ENCODE measurements at places on chromosomes 4 and X.

DNA sequence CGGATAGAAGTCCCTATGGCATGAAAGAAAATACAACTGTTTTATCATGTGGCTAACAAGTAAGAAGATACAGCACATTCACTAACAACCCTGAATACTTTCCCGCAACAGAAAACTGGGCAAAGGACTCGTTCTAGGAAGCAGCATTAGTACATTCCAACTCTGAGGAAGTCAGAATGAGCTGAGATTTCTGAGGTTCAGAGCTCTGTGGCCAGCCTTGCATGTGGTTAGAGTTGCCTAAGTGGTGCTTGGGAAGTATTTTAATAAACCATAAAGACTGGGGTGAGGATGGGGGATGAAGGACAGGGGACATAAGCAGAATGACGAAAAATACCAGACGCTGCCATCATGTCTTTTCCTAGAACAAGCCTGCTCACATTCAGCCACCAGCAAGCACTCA, 82.2 kb downstream of the EFHC2 start:
- no peak for DNase-seq

DNA sequence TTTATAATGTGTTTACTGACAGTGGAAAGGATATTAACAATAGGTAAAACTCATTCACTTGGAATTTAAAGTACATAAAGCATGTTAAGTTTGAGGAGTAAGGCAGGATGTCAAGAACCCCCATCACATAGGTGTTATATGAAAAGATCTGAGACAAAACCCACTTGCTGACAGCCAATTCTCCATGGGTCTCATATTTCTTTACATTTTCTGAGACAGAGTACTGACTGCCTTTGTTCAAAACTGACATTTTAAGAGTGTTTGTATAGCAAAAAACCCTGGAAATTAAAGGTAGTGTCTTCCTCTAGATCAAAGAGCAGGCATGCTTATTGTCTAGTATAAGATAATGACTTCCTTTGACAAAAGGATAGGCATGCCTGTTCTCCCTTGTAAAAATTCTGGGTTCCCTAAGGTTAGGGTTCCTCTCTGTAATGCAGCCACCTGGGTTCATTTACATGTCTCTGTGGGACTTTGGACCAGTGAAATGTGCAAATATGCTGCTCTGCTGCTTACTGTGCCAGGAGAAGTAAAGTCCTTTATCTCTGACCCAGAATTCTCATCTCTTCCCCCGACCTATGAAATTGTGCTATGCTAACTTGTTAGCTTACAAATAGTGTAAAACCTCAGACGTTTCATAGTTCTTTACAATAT, 123.6 kb downstream of the PCDH18 start:
- no peak for DNase-seq

DNA sequence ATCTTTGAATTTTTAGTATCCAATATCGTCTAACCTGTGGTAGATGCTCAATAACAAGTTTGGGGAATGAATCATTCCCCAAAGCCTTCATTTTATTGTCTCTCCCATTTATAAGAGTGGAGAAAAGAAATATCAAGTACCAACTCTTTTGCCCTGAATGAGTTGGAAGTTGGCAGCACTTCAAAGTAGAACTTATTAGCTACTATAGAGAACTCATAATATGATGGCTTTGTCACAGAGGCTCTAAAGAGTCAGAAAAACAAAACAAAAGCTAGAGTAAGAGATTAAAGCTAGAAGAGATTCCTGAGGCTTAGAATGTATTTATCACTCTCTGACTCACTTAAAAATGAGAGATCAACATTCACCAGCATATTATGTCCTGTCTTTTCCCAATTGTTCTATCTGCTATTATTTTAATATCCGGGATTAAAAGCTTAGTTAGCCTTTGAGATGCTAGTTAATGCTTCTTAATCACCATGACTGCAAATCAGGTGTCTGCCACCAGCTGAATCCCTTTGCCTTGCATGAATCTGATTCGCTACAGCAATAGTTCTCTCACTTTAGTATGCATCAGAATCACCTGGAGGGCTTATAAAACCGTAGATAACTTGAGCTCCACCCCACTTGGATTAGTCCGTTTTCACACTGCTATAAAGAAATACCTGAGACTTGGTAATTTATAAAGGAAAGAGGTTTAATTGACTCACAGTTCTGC, 77.9 kb downstream of the PALLD start:
- DNase-seq, result no peak

GRCh38 chr4:94550352-94550751, 98.6 kb downstream of the PDLIM5 start:
- DNase-seq, result no peak

GRCh38 chr4:176150356-176150682, 45.1 kb downstream of the SPATA4 start:
- peak; percentile 41 for DNase-seq

DNA sequence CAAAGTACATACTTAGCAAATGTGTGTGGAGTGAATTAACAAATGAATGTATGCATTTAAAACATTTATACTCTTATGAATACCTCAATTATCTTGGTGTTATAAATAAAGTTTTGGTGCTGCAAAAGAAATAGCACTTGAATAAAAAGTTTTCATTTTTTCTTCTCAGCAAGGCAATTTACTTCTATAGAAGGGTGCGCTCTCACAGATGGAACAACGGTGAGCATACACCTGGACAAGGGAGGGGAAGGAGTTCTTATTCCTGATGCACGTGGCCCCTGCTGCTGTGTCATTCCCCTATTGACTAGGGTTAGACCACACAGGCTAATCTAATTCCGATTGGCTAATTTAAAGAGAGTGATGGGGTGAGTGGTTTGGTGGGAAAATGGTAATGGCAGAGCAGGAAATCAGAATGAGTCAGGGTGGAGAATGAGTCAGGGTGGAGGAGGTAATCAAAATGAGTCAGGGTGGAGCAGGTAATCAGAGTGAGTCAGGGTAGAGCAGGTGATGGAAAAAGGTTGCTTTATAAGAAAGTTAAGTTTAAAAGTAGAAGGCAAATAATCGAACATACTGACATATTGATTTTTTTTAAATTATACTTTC, 28.2 kb upstream of the PGK1 start:
- DNase-seq, result no peak

- DNase-seq, result peak; percentile 91
These were observed 189.2 kb downstream of the SHROOM3 start for GRCh38 chr4:76624241-76624681.

DNA sequence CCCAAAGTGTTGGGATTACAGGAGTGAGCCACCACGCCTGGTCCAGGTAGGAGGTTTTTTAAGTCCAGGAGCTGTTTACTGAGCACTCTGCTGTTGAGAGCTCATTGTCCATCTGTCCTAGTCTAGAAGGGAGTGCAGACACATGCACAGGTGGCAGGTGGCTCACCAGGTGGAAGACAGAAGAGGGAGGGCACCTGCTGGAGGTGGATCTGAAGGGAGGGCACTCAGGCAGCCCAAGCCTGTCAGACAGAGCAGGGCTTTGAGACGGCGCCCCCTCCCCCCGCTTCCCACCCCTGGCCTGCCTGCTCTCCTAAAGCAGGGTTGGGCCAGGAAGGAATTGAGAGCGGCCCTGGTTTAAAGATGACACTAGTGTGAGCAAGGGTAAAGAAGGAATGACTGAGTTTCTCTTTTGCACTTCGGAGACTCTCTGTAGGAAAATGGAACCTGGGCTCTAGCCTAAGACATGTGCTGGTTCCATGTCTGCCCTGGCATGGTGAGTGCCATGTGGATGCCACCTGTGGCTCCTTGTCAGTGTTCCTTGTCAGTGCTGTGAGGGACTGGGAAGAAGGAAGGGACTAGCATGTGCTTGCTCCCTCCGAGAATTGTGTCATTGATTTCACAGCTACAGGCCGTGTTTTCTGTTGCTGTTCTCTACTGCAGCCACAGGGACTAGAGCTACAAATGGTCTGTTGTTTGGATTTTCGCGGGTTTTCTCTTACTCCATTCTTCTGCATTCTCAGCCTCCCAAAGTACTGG, 108.6 kb downstream of the TNIP2 start:
- DNase-seq, result no peak

DNA sequence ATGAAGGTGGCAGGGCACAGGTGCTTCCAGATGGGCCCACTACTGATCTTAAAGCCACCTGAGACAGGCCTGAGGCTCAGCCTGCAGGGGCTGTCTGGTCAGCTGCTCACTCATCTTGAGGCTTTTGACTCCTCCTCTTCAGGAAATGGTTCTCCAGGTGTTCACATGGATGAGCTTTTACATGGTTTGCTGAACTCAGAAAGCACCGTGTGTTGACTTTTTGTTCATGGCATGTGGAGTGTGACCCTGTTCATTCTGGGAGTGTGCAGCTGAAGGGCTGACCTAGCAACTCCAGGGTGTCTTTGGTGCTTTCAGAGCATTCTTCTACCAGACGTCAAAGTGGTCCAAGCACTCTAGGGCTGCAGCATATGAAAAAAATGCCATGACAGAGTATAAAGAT, 111.1 kb downstream of the CCNG2 start:
- no peak for DNase-seq

DNA sequence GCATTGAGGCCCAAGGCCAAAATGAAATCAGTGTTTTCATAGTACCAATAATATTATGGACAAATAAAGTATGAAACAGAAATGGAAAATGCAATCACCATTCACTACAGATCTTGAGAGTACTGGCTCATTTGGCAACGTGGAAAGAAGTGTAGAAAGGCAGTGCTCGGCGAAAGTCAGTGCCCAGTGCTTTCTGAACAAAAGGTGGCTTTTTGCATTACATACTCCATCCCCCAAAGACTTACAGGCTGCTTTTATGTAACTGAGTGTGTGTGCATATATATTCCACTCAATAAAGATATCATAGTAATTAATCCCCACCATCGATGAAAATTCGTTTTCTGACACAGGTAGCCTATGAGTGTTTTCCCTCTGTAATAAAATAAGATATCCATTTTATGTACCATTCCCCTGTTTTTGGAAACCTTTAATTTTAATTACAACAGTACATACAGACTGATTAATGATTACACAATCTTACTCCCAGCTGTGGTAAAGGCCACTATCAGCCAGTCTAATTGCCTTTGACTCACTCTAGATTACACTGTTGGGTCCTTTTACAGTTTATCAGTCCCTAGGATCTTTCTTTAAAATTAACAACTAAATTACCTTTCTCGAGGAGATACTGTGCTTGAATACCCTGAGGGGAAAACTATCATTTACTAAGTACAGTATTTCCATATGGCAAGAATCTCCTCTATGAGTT, 65.9 kb downstream of the MAD2L1 start:
- no peak for DNase-seq

- peak; percentile 64 for DNase-seq
These were observed 1.3 kb upstream of the OTUD5 start for GRCh38 chrX:48958635-48959094.

GRCh38 chr4:60042941-60043340, 1157.2 kb upstream of the ADGRL3 start:
- no peak for DNase-seq

DNA sequence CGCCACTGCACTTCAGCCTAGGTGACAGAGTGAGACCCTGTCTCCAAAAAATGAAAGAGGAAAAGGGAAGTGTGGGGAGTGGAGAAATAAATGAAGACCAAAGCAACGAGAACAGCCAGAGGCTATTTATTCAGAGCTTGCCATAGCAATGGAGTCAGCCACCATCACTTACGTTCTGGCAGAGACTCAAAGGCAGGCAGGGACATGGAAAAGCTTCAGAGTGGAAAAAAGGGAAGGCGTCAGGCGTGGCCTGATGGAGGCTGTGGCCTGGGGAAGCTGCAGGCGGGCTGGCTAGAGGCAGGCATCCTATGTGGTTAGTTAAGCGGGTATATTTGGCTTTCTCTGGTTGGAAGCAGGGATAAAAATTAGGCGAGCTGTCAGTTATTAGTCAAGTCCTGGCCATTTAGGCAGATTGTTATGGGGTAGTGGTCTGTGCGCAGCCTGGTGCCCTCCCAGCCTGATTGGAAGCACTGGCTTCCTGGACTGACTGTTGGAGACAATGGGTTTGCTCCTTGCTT, 73.3 kb downstream of the DCTD start:
- DNase-seq, result no peak

DNA sequence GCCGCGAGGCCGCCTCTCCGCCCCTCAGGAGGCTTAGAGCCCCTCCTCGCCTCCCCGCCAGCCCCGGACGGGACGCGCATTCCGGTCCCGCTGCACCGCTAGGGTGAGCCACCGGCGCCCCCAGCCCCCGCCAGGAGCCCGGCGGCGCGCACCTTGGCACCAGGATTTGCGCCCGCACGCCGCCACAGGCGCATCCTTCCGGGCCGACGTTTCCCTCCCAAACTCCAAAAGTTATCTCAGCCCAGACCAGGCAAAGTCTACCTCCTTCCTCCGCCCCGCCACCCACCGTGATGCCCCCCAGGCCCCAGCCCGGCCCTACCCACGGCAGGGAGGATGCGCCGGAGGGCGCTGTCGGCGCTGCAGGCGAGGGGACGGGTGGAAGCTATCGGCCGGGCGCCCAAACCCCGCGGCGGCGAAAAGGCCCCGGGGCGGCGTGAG, 538 bp downstream of the SCML2 start:
- no peak for DNase-seq

GRCh38 chr4:155099231-155099630, 109.2 kb upstream of the NPY2R start:
- no peak for DNase-seq

DNA sequence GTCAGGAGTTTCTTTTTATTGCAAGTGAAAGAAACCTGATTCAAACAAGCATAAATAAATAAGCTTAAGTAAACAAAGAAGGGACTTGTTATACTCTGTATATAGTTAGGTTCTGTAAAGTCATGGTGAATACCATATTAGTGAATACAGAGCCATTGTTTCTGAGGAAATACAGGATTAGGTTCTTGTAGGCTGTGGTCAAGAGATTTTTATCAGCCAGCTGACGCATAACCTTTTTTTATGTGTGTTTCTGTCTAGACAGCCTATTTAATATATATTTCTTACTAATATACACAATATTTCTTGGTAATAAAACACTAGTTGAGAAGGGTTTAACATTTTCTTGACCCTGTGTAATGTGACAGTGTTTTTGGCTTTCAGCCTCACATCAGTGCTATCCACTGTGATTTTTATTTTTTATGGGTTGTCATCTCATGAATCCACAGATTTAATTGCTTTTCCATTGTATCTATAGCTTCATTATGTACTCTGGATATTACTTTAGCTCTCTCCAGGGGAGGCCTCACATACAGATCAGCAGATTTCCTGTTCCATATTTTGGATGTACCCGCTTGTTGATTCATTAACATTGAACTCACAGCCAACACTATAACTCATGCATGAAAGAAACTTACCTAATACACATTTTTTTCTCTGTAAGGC, 8.0 kb downstream of the HERC3 start:
- peak; percentile 26 for DNase-seq

DNA sequence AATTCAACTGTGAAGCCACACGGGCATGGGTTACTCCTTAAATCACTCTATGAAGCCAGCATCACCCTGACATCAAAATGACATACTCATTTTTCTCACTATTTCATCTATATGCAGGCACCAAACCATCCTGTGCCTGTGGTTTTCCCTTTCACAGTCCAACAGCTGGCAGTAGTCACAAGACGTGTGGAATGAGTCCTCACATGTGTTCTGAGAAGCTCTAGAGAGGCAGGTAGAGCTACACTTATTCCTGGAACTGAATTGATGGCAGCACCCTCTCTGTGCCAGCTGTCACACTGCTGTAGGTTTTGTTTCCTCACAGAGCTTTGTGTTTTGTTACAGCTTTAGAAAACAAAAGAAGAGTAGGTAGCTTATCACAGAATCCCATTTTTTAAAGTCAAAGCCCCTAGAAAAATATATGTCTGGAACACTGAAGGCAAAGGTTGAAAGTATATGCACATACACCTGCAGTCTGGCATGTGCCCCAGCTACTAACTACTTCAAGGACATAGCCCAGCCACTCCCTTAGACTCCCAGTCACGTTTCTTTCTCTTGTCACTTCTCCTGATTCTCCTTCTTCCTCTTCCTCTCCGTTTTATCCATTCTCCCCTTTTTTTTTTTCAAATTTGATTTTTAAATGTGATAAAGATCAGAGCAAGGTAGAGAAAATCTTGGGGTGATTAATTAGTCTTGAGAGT, 107.1 kb downstream of the ANXA10 start:
- DNase-seq, result no peak

- no peak for DNase-seq
These were observed 7.2 kb downstream of the SSR4 start for GRCh38 chrX:153801669-153802068.
